NT2/D1 (cell line): ENCODE measurements at places on chromosomes 5 and 9.

- no peak for DNase-seq
Measured at GRCh38 chr9:88587182-88587581, 52.2 kb downstream of the NXNL2 start.

GRCh38 chr9:91161465-91162300 is 200.0 kb downstream of the AUH start:
- no peak for DNase-seq

DNA sequence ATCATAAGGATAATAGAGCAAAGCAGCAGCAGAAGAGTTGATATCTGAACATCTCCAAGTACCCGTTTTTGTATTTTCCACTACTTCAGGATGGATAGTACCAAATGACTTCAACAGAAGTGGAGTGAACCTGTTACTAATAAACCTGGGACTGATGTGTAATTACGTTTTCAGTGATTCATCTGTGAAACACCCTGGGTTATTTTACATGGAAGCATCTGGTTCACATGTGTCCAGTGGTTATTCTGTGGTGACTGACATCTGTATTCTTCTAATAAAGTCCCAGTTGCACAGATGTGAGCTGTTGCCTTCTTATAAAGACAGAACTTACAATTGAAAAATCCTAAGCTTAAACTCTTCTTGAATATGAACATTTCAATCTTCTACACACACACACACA is 139.7 kb upstream of the VCAN start:
- no peak for DNase-seq

DNA sequence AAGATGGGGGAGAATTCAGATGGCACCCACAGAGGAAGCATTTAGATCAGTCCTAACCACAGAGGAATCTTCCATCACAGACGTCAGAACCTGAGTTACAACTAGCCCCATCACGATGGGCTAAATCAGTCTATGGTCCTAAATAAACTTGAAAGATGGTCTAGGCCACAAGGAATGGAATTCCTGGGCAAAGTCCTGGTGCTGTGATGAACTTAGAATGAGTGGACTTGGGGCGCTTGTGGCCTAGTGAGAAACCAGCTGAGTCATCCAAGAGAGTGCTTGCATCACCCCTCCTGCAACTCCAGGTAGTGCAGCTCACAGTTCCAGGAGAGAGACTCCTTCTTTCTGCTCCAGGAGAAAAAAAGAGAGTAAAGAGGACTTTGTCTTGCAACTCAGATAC is 722.9 kb upstream of the RGMB start:
- DNase-seq, result no peak

DNA sequence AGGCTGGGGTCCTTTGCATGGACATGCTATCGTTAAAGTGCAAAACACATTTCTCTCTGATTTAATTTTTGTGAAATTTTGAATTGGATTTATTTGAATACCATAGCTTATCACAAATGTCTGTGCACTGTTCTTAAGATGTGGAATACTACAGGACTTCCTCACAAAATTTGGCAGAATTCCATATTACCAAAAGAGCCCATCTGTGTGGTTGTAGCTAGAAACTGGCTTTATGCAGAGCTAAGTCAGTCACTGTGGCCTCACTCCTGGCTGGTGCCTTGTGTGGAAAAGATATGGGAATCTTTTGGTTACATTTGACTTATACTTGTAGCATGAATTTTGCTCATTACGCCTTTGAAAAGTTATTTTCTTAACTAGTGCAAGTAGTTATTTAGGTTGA is 35.5 kb downstream of the ACO1 start:
- no peak for DNase-seq

DNA sequence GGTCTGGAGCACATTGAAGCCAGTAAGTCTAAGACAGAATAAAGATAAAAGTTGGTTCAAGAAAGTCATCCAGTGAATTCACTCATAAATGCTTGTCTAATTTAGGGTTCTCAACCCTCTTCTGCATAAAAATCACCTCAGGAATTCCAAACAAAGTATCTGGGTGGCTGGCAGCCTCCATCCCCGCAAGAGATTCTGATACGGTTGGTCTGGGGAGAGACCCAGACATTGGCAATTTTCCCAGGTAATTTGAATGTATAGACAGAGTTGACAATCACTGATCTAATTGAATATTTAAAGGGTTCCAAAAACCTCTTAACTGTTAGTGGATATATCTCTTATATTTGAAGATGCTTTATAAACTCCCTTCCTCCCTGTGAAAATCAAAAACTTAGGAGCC is 14.9 kb downstream of the ADAMTSL1 start:
- DNase-seq, result no peak

GRCh38 chr9:86036555-86036954 is 62.8 kb downstream of the GOLM1 start:
- DNase-seq, result no peak

DNA sequence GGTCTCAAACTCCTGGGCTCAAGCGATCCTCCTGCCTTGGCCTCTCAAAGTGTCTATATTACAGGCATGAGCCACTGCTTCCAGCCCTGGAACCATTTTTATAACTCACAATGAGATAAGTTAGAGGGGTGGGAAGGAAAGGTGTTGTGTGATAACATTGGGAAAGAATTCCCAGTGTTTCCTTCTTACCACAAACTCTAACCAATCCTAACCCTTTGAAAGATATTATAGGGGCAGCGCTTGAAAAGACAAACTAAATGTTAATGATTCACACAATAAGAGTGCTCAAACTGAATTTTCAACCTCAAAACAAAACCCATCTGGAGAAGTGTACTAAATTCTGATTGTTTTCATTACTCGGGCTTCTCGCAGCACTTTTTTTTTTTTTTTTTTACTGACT is 109.7 kb downstream of the TSSK1B start:
- no peak for DNase-seq

DNA sequence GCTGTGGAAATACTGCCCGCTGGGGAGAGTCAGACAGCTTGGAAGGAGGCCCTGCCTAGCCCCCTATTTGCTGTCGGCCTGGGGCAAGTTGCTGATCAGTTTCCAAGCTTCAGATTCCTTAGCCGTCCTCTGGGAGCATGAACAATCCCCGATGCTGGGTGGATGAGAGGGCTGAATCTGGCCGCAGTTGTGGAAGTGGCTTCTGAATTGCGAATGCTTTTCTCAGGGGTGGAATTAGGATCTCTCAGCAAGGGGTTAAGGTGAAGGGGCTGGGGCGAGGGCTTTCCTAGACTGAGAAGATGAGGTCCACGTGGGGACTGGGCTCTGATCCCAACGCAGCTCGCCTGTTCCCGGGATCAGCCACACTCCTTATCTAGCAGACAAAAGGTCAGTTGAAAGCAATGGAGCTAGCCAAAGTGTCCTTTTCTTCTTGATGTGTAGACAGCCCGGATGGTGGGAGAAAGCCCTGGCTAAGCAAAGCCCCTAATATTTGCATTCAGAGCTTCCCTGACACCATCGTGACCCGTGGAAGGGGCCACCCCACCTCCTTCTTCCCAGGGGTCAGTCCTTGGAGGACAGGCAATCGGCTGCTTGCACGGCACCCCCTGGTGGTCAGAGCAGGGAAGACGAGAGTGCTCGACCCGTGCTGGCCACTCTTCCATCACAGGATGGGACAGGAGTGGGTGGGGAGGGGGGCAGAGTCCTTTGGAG is 54.9 kb downstream of the COL15A1 start:
- DNase-seq, result no peak

- no peak for DNase-seq
Measured at GRCh38 chr5:16500024-16500423, 34.4 kb upstream of the ZNF622 start.

GRCh38 chr5:113161806-113162205 is 185.2 kb downstream of the DCP2 start:
- DNase-seq, result no peak

DNA sequence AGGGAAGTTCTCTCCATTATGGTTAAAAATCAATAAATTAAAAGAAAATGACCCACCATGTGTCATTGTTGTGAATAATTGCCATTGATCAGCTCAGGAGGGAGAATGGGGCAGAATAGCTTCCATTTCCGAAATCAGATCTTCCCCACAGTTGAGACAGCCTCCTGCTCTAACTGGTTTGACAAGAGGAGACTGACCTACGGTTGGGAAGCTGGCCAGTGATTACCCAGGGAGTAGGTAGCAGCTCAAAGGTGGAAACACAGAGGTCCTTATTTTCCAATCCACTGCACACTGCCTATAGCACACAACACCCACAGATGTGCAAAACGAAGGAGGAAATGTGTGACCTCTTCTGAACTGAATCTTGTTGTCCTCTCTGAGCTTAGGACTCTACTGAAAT is 69.0 kb upstream of the DAPK1 start:
- DNase-seq, result no peak

DNA sequence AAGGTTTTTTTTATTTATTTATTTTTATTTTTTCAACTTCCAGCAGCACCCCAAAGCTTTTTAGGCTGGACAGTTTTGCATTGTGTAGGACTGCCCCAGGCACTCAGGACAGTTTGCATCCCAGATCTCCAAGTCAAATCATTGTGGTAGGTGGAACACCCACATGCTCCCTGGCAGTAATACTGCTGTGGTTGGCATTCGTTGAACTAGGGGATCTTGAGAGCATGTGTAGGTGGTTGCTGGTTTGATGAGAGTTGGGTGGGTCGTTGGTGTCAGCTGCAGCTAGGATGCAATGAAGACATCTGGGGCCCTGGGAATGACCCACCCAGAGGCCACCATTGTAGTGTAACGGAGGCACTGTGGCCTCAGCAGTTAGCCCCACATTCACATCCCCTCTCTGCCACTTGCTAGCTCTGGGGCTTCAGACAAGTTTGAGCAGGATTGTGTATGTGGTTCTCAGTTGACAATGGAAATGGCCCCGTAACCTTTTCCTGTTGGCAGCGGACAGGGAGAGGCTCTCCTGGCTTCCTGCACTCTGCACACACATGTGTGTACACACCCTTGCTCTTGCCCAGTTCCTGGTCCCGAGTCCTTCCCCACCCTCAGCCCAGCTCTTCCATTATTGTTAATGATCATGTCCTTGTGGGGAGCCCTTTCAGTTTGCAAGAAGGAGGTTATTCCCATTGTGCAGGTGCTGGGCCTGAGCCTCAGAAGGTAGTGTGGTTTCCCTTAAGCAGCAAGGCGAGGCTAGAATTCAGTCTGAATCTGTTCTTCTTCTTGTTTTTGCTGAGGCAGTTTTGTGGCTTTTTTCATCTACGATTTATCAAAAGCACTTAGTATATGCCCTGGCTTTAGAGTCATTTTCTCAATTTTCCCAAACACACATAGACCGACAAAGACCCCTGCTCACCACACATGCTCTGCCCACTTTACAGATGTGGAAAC is 46.5 kb downstream of the PPARGC1B start:
- no peak for DNase-seq

GRCh38 chr5:143230676-143230996 is 172.8 kb downstream of the NR3C1 start:
- DNase-seq, result no peak

GRCh38 chr9:112605518-112605917 is 112.4 kb downstream of the INIP start:
- DNase-seq, result no peak

DNA sequence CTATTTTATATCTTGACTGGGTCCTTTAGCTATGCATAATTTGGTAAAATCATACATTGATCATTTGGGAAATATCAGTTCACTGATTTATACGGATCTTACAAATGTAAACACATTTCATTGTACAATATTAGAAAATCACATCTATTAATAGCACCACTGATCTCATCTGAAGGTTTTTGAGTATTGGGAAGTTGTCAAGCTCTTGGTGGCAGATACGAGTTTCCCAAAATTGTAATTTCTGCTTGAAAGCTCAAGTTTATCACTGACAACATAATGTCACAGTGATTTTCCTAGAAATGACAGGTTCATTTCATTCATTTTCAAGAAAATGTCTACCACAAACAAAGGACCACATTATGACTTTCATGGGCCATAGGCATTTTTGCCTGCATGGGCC is 3.0 kb upstream of the MACROH2A1 start:
- DNase-seq, result no peak

DNA sequence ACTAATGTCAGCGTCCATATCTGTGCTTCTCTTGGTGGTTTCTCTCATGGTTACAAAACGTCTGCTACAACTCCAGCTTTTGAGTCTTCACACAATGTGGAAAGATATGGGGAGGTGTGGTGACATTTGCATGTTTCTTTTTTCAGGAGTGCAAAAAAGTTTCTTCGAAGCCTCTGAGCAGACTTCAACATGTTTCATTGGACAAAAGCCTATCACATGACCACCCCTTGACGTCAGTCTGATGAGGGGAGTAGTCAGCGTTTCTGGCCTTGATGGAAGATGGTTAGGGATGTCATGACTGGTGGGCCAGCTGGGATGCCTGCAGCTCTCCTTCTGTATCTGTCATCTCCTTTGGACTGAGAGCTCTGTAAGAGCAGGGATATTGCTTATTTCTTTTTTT is 61.4 kb downstream of the PTPDC1 start:
- DNase-seq, result no peak

GRCh38 chr9:115207003-115207836 is 89.3 kb upstream of the TNC start:
- DNase-seq, result peak; percentile 32

- no peak for DNase-seq
Measured at GRCh38 chr9:13186091-13186490, 93.4 kb downstream of the MPDZ start.

DNA sequence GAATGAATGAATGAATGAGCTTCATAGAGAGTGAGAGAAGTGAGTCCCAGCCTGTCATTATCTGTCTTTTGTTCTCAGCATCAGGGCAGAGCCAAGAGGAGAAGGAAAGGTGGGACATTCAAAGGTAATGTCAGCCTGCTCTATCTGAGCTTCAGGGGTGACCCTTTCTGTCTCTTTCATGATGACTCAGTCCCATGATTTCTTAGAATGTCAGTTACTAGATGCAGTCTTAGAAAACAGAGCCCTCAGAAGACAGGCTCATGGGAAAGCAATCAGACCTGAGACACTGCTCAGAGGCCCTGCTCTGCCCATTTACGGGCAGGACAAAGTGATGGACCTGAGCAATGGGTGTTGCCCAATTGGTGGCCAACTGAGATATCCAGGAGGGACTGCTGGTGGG is 1.1 kb downstream of the SPATA31D1 start:
- DNase-seq, result no peak

- DNase-seq, result no peak
Measured at GRCh38 chr5:10366310-10367272, 13.1 kb downstream of the MARCHF6 start.

DNA sequence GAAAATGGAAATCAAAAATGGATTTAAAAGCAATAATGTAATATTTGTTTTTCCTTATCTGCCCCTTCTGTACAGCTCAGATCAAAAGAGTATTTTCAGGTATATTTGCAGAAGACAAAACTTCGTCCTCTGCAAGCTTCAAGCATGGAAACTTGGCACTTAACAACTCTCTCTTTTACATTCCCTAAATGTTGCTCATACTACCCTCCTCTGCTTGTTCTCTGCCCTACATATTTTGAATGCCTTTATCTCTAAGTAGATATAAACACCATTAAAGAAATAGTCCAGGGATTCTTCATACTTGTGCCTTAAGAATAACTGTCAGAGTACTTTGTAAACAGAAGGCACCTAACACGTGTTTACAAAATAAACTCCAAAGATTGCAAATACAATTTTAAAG is 19.2 kb upstream of the SMC2 start:
- no peak for DNase-seq

DNA sequence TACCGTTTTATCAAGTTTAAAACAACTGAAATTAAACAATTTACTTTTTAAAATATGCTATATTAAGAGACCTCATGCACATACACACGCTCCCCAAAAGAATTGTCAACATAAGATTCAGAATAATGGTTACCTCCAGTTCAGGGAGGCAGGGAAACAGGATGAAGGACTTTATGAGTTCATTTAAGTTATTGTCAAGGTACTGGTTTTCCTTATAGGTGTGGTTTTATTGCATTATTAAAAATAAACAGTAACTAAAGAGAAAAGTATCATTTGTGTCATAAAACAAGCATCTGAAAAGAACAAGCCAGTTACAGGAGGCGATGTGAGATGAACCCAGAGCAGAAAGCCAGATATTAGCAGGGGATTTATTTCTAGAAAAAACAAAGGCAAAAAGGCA is 2376.7 kb downstream of the MAT2B start:
- DNase-seq, result no peak
